ENCODE measurements at places on chromosomes 6 and 20.

- DNase-seq = no peak
Observed at GRCh38 chr6:20483887-20484497, 50.3 kb upstream of the CDKAL1 start.

- DNase-seq = no peak
Observed at GRCh38 chr20:1274485-1275311, 8.6 kb downstream of the SNPH start.

- no peak for DNase-seq
Observed at GRCh38 chr6:142958343-142958742, 13.4 kb upstream of the HIVEP2 start.

GRCh38 chr6:135828021-135828420 is 23.5 kb upstream of the PDE7B start:
- DNase-seq = no peak

DNA sequence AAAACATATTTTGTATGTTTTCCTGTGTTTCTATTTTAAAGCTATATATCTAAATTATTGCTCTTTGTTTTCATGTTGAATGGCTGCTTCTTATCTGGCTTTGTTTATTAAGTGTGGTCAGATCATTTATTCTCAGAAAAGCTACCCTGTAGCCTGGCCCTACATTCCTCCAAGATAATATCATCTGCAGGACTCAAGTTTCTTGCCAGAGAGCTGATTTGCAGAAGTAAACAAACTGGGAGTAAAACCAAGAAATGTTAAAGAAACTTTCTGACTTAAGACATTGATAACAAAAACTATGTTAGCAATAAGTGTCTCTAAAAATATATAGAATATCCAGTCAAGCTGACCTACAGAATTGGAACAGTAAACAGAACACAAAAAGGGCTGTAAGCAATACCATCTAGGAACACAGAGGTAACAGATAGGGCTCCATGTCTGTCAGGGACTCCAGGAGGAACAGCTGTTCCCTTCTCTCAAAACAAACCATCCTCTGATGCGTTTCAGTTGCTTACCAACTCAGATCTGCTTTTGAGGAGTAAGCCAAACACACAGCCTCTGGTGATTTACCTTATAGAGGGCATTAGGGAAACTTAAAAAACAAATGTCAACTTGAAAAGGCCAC is 17.5 kb upstream of the CEP85L start:
- DNase-seq = no peak

GRCh38 chr6:1423578-1423977 is 34.2 kb downstream of the FOXF2 start:
- DNase-seq = no peak

- DNase-seq = no peak
Observed at GRCh38 chr6:35216851-35217811, 3.4 kb downstream of the SCUBE3 start.

All from CD4-positive, alpha-beta T cell treated with Interleukin-15 for 1 hour (primary cell).